ENCODE measurements at places on chromosomes 2 and 18.
A peak's percentile ranks its signal among the peaks of the same experiment; 100 is the strongest.

DNA sequence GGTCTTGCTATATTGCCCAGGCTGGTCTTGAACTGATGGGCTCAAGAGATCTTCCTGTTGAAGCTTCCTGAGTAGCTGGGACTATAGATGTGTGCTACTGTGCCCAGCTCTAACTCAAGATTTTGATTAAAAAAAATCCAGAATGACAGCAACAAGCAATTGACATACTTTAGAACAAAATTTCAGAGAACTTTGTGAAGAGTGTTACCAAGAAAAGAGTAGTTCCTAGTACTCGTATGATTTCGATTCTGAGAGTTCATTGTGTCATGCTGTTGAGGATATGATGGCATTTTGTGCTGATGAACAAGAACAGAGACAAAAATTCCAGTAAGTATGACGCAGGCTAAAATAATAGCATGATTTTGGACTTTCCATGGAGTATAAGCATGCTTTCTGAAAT is 90.2 kb upstream of the TWSG1 start:
- DNase-seq = no peak

DNA sequence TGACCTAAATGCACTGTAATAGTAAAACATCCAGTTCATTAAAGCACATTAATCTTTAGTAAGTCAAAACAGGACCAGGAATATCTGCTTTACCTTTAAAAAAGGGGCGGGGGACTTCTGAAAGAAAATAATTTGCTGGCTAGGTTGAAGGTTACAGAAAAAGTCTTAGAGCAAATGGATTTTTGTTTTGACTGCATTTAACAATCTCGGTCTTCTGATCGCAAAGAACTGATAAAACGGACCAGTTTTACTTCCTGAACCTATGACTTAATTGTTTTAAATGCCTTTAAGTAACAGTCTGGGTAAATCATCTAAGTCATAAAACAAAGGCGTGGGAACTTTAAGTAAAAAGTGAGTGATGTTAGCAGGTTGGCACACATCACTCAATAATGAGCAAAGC is 783 bp downstream of the BUB1 start:
- DNase-seq = peak; percentile 27

GRCh38 chr2:160670618-160671017 is 177.0 kb upstream of the RBMS1 start:
- no peak for DNase-seq

DNA sequence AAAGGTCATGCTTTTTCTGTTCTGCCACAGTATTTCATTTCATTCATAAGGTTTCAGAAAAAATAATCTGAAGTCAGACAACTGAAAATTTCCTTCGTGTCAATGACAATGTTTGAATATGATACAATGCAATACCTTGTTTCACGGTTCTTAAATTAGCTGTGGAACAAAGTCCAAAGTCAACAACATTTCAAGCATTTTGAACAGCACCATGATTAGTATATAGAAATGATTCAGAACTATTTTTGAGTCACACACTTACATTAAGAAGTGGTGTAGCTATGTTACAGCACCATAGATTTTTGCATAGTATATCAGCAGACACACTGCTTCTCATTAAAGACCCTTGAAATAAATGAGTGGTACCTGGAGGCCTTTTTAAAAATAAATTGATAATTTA is 178.3 kb upstream of the DSEL start:
- peak; percentile 24 for DNase-seq

DNA sequence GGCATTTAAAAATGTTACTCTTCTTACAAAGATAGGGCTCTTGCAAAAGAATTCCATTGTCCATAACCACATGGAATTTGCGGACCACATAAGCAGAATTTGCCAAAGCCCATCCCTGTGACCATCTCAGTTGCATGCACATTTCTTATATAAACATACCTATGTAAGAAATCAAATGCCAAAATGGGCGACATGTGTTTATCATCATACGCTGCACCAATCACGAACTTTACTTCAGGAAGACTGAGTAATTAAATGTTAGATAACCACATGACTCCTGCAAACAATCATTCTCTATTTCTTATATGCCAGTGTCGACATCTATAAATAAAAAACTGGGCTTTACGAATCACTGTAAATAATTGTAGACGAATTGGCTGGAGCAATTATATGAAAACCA is 186.1 kb upstream of the RBMS1 start:
- no peak for DNase-seq

DNA sequence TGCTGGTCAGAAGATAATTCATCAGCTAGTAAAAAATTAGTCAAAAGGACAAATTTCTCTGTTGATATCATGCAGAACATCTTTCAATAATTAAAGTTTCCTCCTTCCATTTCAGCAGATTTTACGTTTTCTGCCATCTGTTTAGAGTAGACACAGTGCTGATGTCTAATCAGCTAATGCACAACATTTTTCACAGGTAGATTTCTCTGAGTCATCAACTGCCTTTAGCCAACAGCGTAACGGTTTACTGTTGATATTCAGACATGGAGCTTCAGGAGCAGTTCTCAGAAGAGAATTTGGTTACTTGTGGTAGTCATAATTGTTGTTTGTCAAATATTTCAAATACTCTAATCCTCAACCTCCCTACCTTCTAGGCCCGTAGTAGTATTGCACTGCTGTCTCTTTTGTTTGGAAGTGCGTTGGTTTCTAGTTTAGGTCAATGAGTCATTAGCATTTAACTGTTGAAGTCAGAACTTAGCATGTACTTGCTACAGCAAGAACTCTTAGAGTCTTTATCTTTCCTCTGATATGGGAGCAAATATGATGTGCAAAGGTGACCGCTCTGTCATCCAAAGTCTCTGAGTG is 86.8 kb upstream of the TFPI start:
- no peak for DNase-seq

DNA sequence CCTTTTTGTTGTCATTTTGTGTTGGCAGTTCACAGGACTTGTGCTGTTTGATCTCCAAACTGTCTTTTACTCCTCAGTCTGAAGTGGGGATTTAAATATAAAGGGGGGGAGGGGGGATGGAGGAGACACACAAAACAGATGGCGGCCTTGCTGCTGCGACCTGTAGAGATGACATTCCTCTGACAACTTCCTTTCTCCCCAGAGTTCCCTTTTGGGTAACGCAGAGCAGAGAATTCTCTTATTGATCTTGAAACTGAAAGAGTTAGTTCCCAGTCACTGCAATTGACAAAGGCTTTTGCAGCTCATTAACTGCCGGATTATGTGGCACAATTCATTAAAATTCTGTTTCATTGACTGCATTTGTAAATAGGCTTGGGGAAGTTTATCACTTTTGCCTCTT is 279.3 kb downstream of the TSN start:
- no peak for DNase-seq

DNA sequence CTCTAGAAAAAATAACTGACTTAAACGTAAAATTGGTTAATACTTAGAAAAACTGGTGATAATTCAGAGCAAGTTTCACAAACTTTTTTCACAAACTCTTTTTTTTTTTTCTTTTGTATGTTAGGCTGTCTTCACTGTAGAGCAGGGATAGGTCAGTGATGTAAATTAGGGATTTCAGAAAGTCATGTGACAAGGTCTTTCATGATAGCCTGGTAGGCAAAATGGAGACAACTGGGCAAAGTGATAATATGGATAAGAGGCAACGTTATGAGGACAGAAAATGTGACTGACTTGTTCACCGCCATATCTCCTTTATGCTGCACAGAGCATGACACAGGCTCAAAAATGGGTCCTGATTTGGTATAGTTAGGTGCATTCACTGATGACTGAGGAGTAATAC is 39.4 kb upstream of the BBS5 start:
- DNase-seq = no peak

DNA sequence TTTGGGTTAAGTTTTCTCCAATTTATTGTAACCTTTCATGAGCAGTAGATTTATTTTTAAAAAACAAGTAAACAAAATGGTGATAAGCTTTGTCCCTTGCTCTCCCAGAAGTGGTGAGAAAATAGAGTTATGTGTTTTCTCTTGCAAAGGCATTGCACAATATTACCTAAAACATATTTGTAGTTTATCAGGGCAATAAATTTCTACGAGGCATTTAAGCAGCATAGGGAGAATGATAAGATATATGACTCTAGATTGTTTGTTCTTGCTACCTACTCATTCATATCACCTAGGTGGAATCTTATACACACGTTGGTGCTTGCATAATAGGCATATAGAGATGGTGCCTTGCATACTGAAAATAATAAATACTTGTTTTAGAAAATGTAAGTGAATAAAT is 201.7 kb downstream of the MYO1B start:
- no peak for DNase-seq

GRCh38 chr2:53040536-53041229 is 726.9 kb upstream of the CHAC2 start:
- no peak for DNase-seq

DNA sequence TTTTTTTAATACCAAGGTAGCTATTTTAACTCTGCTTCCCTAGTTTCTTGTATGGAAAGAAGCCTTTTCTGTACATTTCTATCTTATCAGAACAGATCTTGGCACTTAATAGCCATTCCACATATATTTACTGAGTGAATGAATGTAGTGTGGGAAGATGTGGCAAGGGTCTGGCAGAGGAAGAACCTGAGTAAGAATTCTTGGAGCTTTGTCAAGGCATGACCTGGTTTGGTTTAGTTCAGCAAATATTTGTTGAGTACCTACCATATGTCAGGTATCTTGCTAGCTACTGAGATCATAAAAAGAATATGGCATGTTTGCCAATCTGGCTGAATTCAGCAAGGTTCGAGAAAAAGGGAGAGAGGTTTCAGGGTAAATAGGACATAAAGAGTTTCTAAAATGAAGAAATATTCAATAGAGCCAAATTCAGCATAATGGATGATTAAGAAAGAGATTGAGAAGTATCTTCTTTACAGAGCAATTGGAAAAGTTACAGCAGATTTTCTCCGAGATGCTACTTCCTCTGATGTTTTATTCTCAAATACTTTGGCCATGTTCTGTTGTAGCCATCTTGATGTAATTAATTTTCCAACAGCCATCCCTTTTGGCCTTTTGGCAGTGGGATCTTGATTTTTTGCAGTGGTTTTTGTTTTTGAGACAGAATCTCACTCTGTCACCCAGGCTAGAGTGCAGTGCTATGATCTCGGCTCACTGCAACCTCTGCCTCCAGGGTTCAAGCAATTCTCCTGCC is 21.7 kb upstream of the MEP1B start:
- peak; percentile 13 for DNase-seq

GRCh38 chr2:235605312-235606003 is 111.6 kb downstream of the AGAP1 start:
- DNase-seq = peak; percentile 100

GRCh38 chr2:221189431-221190067 is 382.6 kb downstream of the EPHA4 start:
- no peak for DNase-seq

DNA sequence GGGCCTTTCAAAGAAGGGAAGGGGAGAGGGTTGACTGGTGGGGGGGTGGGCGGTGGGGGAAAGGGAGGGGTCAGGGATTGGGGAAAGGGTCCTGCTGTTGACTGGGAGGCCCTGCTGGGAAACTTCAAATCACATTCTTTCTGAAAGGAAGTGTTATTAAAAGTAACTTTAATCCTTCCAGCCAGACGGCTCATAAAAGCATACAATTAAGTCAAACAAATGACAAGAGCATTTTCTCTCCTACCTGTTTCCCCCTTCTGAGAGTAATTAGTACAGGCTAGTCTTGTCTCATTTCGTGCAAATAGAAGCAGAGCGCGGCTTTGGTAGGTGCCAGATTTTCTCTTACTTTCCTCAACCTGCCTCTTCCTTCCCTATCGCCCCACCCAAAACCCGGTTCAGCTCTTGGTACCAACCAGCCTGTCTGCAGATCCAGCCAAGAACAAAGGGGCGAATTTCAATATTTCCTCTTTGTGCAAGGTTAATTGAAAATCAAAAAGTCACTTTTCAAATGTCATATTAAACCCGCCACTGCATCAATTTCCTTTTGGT is 2112.6 kb upstream of the PIK3C3 start:
- no peak for DNase-seq

DNA sequence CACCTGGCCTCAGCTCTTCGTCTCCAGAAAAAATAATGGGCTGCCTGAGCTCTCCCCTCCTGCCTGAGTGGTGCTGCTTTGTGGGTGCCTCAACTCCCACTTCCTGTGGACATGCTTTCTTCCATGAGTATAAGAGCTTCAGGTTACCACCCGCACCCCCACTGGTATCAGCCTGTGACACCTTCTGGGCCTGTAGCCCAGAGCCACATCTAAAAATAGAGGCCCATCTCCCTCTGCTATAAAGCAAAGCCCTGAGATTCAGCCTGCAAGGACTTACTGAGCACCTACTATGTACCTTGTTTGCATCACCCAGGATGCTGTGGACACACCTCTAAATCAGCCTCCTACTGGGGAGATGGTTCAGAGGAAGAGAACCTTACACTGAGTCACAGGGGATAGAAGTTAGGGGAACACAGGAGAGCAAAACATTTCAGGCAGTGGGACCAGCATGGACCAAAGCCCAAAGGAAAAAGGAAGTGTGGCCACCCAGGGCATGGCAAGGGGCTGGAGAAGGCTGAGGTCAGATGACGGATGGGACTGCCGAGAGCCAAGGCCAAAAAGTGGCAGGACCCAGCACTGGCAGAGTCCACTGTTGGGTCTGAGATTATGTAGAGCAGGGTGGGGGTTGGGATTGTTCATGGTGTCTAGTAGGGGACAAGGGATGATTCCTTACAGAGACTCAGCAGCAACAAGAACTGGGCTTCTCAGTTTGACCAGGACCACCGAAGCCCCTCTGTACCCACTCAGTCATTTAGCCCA is 123.7 kb upstream of the PPP1CB start:
- peak; percentile 27 for DNase-seq

- DNase-seq = no peak
These were observed 597 bp upstream of the TEKT4 start for GRCh38 chr2:94870440-94871225.

DNA sequence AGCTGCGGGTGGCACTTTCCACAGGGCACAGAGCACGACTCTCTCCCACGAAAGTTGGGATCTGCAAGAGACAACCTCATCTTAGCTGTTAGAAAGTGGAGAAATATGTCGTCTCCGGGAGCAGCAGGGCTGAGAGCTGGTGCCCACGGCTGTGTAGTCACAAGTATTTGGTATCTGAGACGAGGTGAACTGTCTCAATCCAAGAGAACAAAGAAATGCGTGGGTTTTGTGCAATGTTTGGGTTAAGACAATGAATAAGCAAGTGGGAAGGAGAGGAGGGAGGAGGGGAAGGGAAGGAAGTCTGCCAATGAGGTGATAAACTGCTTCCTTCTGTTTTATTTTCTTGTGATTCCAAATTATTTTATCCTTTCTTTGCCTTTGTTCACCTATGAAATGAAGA is 18.0 kb downstream of the DYTN start:
- DNase-seq = peak; percentile 49

GRCh38 chr18:67145586-67146292 is 370.8 kb downstream of the DSEL start:
- DNase-seq = no peak
